ENCODE measurements at places on chromosomes 16 and 17.

DNA sequence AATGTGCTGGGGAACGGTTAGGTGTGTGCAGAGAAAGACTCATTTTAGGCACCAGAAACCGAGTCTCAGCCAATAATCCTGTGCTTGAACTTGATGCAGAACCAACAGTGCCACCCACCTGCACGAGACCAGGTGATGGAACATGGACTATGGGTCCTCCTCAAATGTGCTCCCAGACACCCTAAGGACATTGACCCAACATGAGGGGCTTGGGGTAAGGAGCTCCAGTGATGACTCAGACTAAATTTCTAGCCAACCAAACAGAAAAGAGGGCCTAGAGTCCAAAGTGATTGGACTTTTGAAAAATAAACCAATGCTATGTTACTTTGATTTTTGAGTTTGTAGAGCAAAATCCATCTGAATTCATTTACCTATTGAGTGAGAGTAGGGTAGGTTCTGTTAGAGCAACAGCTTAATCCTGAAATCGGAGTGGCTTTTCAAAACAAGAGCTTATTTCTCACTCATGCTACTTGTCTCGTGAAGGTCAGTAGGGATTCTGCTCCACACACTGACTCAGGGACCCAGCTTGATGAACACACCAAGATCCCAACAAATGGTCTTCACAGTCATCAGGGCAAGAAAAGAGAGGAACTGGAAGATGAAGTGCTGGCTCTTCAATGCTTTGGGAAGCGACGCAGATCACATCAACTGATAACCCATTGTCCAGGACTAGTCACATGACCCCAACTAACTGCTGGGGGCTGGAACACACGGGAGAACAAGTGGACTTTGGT lies 21.8 kb downstream of the FAM20A start:
- no peak for DNase-seq

- DNase-seq, result peak; percentile 53
Measured at GRCh38 chr16:57807968-57808528, 5.8 kb upstream of the KIFC3 start.

GRCh38 chr17:82922646-82923045 lies 82.8 kb upstream of the ZNF750 start:
- no peak for DNase-seq

- DNase-seq, result no peak
Measured at GRCh38 chr17:49063652-49064051, 66.5 kb downstream of the IGF2BP1 start.

DNA sequence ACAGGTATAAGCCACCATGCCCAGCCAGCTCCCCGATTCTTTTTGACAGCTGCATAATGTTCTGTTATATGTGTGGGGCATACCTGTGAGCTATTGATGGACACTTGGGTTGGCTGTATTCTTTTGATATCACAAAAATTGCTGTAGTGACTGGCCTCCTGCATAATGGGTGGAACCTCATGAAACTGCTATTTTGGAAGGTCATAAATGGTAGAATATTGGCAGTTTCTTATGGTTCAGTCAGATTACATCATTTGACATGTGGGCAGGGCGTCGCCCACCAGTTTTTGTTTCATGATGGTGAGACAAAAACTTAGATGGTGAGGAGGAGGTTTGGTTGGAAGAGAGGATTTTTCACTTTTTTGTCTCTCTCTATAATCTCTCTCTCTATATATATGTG lies 26.7 kb upstream of the POLR3E start:
- no peak for DNase-seq

DNA sequence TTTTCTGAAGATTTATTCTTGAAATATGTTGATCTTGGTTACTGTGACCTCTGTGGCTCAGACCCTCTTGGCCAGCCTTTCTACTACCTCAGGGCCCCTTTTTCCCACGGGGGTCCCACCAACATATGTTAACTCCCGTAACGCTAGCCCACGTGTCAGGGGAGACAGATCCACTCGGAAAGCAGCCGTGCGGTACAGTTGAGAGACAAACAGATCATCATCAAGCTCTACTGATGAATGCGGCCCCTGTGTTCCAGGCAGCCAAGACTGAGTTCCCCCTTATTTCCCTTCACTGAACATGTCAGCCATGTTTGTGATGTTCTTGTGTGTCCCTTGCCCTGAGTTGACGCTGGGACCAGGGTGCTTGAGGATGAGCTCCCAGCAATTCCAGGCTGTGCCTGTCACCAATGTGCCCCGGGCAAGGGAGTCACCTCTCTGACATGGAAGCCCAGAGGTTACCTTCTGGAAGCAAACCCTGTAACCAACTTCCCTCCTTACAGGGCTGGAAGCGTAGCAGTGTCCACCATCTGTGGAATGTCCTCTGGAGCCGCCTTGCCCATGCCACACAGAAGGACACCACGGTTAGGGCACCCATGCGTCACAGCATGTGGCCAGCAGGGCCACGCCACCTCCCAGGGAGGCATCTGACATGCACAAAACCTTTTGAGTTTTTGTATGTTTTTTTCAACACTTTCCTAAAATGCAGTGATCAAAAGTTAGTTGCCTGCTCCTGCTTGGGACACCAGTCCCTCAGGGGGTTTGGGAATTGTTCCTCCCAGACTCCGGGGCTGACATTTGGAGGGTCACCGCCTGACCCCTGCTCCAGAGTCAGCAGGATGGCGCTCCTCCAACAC lies 193.7 kb upstream of the CHMP6 start:
- DNase-seq, result no peak

DNA sequence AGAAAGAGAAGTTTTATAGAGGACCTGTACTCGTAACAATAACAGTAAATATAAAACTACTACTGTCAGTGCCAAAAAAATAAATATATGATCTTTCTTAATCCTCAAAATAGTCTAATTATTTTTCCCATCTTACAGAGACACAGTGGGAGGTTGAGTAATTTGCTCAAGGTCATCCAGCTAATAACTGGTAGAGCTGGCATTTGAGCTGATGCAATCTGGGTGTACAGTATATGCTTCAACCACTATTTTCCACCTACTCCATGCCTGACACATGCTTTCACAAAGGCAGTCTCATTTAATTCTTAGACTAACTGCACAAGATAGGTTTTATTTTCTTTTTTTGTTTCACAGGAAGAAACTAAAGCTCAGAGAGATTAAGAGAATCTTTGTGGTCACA lies 33.6 kb downstream of the PIGL start:
- no peak for DNase-seq

GRCh38 chr17:73968680-73969079 lies 234.8 kb upstream of the RPL38 start:
- DNase-seq, result no peak

DNA sequence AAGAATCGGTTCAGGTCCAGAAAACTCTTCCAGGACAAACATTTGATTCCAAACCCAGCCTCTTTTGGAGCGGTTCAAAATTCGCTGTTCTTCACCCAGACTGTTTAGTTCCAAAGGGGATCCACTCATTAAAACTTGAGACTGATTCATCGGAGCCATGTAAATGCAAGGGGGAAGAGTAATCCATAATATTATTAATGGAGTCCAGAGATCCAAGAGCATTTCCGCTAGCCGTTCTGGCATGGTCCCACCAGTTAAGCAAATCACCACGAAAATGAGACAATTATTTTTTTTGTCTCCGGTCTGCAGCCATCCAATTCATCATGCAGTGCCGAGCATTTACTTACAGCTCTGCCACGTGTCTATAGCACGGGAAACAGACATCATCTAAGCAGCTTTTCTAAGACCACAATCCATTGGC lies 15.1 kb downstream of the CDH8 start:
- no peak for DNase-seq

- no peak for DNase-seq
Measured at GRCh38 chr17:42210046-42210445, 15.8 kb upstream of the GHDC start.

GRCh38 chr17:2087597-2088211 lies 32.8 kb downstream of the HIC1 start:
- DNase-seq, result peak; percentile 36

DNA sequence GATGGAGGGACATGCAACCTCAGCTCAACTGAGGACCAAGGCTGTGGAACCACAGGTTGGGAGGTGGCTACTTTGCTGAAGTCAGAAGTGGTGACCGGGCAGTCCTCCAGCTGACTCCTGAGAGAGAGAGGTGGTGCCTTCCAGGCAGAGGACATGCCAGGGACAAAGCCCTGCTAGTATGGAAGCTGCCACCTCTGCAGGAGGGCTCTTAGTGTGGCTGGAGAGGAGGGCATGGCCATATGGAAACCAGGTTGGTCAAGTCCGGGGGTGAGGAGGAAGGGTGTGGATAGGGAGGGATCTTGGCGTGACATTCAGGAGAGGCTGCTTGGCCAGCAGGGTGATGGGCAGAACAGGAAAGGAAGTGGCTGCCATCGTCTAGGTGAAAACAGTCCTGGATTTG lies 5.7 kb downstream of the C16orf86 start:
- no peak for DNase-seq

GRCh38 chr16:11370084-11370931 lies 25.0 kb downstream of the RMI2 start:
- no peak for DNase-seq

DNA sequence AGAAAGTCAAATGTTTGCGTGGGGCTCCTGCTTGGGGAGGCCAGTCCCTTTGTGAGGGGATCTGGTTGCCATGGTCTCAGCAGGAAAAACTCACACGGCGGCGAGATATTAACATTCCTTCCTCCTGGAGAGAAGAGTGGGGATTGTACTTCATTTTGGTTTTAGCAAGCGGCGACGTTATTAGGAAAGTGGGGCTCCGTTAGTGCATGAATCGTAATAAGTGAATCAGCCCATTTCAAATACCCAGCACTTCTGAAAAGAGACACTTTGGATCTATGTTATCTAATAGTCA lies 41.6 kb upstream of the METRNL start:
- no peak for DNase-seq

DNA sequence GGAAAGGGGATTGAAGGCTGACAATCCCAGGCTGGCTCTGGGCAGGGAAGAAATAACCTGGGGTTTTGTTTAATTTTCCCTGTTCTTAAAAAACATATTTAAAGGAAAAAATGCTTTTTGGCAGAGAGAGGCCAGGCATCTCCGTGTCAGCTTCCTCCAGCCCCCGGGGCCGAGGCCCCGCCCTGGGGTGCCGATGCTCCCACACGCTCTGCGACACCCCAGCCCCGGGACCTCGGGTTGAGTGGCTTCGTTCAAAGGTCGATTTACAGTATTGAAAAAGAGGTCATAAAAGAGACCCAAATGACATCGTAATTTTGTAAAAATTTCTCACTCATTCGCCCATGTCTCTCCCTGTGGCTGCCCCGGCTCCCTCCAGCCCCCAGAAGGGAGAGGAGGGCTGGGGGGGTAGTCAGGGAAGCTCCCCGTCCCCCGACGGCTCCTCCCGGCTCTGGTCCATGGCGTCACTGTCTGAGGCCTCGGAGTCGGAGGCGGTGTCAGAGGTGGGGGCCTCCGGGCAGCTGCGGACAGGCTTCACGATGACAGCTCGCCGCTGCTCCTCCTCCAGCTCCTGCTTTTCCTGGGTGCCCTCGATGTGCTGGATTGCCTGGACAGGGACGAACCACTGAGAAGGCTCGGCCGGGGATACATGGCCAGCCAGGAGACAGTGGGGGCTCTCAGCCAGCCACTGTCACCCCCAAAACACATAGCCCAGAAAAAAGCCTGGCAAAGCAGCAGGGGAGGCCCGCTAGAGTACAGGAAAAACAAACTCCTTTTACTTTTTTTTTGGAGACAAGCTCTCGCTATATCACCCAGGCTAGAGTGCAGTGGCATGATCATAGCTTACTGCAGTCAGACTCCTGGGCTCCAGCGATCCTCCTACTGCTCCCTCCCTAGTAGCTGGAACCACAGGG lies 14.9 kb downstream of the TFAP4 start:
- DNase-seq, result no peak

DNA sequence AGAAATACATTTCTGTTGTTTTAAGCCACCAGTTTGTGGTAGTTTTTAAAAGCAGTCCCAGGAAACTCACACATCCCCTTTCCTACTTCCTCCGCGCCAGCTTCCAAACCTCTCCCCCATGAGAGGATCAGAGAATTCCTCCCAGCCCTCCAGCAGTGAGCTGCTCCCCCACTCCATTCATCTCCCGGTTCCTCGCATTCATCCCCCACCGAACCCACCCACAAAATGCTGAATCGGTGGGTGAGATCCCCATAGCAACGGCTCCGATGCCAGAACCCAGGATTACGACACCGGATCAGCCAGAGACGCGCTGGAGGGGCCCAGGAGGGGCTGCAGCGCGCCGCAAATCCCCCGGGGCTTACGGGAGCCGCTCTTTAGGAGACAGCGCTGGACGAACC lies 251.4 kb upstream of the RPL38 start:
- DNase-seq, result no peak

Measured in activated CD4-positive, alpha-beta T cell treated with anti-CD3 and anti-CD28 coated beads for 24 hours (primary cell).